ENCODE measurements at places on chromosomes 2 and 18.

GRCh38 chr2:190538201-190538600 is 3.7 kb upstream of the NEMP2 start:
- no peak for DNase-seq

GRCh38 chr2:74307720-74308119 is 35.5 kb downstream of the SLC4A5 start:
- DNase-seq: no peak

- no peak for DNase-seq
These were observed 20.1 kb downstream of the BCL2L11 start for GRCh38 chr2:111140815-111141214.

GRCh38 chr2:241895712-241896641 is 26.4 kb downstream of the RTP5 start:
- peak; percentile 43 for DNase-seq

DNA sequence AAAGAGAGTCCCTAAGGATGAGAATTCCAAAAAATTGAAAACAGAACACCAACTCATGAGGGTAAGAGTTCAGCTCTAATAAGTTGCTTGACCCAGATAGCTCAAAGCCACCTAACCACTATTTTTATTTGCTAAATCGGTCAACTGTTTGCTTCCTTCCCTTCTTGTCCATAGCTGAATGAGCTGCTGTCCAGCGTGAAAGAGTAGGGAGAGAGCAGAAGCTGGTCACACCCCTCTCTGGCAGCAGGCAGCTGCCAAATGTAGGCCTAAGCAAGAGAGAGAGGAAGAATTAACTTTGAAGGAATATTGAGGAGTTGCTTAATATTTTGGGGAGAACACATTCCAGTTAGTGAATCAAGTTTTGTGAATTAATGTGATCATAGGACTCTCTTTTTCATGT is 25.9 kb downstream of the AQP4 start:
- DNase-seq: no peak

DNA sequence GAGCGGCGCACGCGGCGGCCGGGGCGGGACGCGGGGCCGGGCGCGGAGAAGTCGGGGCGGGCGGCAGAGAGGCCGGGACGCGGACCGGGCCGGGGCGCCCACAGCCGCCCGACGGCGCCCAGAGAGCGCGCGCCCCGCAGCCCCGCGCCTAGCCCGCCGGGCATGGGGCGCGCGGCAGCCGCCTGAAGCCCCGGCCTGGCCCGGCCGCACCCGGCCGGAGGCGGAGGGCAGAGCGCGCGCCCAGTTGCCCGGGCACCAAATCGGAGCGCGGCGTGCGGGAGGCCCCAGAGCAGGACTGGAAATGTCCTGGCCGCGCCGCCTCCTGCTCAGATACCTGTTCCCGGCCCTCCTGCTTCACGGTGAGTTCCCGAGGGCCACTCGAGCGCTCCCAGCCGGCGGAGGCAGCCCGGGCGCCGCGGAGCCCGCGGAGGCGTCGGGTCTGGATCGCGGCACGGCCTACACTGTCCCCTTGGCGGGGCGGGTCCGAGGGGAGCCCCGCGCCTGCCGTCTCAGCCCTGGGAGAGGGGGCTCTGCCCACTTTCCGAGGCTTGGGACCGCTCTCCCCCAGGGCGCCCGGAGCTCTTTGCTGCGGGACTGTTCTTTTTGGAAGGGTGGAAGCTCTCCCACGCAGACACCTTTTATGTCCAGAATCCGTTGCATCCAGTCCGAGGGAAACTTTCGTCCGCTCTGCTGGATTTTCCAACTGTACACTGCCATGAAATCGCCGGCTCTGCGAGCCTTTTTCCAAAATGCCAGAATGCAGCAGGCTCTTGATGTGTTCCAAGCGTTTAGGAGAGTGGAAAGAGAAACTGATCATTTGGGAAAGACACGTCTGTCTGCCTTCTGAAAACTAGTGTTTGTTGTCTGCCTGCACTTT is 484 bp downstream of the APCDD1 start:
- no peak for DNase-seq

DNA sequence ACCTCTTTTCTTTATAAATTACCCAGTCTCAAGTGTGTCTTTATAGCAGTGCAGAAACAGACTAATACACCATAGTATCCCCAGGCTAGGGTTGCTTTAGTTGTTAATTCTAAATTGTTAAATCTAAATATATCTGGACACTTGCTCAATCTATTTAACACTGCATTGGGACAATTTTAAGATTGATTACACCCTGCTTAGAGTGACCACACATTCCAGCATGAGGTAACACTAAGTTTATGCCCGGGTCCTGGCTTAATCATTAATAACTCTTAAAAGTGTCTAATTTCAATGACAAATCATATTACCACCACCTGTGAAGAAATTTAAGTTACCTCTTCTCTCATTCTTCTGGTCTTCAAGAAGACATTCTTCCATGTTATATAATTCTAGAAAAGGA is 131.4 kb downstream of the ZNF385B start:
- DNase-seq: no peak

- no peak for DNase-seq
These were observed 37.0 kb upstream of the CLASP1 start for GRCh38 chr2:121686218-121686617.

DNA sequence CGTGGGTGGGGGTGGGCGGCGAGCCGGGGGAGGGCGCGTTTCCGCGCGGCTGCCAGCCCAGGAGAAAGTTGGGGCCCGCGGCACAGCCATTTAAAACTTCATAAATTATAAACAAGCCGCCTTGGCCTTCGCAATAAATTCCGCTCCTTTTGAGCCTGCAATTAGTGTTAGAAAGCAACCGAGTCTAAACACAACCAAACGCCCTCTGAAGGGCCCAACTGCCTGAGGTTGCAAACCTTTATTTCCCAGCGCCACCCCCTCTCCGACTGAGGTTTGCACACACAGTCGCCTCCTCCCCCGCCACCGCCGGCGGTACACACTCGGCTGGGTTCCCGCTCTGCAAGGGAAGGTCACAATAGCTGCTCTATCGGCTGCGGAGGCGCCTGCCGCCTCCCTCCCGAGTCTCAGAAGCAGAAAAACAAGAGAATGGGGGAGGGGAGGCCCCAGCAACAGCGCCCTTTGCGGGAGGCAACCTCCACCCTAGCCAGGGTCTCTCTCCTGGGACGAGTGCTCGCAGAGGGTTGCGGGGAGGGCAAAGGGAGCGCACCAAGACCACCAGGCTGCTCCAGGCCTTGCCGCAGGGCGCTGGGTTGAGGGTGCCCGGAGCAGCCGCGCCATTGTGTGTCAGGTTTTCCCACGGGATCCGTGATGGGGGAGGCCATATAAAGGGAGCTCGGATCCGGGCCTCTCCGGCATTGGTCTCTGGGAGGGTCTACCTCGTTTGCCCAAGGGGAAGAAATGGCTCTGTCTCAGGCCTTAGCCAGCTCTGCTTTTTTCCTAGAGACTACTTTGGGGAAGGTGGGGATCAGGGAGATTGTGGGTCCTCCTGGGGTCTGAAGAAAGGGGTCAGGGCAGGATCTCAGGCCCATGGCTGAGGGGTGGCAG is 13.4 kb upstream of the HOXD1 start:
- peak; percentile 67 for DNase-seq

- no peak for DNase-seq
These were observed 582.6 kb downstream of the CNTNAP5 start for GRCh38 chr2:124607679-124608078.

DNA sequence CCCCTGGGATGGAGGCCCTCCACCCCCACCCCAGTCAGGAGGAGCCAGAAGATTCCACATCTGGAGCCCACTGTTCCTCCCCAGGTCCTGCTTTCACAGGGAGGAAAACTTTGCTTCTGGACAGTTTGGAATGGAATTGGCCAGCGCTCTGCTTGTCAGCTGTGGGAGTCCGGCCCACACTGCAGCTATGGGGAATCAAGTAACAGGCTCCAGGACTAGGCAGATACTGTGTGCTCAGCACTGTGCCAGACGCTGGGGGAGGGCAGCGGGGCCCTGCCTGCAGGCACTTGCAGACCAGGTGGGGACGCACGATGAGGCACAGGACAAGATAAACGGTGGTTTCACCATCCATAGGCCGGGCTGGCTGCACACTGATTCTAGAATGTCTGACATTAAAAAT is 114.0 kb downstream of the STPG4 start:
- no peak for DNase-seq

- no peak for DNase-seq
These were observed 154.8 kb upstream of the FHL2 start for GRCh38 chr2:105553538-105554196.

DNA sequence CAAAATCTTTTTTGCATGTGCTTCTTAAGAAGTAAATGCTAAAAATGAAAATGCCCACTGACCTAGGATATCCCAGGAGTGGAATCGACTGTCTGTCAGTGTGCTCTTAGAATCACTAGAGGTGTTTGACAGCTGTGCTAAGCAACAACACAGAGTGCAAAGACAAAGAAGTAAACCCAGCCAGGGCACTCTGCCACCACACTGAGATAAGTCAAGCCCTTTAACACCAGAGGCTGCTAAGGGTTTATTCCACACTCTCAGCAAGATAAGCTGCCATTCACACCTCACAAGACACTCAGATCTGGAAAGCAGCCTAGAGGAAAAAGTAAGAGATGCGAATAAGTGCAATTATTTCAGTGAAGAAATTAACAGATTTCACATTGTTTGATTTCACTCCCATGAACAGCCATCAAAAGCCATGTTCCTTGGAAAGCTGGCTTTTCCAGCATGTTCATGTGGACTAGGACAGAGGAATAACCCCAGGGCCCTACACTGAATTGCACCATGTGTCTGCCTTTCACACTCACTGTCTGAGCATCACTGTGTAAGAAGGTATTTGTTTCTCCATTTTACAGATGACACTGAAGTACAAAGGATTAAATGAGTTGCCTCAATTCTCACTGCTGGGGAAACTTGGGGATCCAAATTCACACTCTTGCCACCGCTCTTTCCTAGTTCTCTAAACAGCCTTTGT is 6.0 kb upstream of the BMP10 start:
- no peak for DNase-seq

GRCh38 chr2:46674488-46674887 is 195.1 kb downstream of the TMEM247 start:
- DNase-seq: no peak

GRCh38 chr2:100819370-100820272 is at the start of gene NPAS2:
Gene NPAS2 (plus strand): TSS chr2:100820139. CDS start chr2:100904755, 84,616 bp downstream.
- no peak for DNase-seq

DNA sequence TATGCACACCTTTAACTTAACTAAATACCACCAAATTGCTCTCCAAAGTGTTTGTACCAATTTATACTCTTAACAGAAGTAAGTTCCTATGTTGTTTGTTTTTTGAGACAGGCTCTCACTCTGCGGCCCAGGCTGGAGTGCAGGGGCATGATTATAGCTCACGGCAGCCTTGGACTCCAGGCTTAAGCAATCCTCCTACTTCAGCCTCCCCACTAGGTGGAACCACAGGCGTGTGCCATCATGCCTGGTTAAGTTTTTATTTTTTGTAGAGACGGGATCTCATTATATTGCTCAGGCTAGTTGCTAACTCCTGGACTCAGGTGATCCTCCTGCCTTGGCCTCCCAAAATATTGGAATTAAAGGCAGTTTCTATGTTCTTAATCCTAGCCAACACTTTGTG is 13.1 kb upstream of the NAB1 start:
- no peak for DNase-seq

- DNase-seq: no peak
These were observed 182.4 kb downstream of the CELF4 start for GRCh38 chr18:37383036-37383785.

GRCh38 chr2:169955940-169956339 is 128.7 kb downstream of the UBR3 start:
- DNase-seq: no peak

- no peak for DNase-seq
These were observed 17.5 kb upstream of the ACVR1 start for GRCh38 chr2:157893611-157894010.

GRCh38 chr2:238422940-238423339 is 3.8 kb upstream of the ASB1 start:
- DNase-seq: no peak

DNA sequence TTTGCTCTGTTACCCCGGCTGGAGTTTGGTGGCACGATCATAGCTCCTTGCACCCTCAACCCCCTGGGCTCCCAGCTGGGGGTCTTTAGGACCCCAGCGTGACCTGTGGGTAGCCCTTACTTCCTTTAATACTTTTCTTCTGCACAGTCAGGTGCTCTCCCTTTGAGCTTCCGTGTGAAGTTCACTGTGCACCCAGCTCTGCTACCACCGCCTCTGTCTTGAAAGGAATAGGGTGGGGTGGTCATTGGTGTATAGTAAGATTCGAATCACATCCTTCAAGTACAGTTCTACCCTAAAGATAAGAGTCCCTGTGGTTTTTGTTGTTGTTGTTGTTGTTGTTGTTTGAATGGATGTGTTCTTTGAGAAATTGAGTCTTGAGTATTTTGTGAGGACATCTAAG is 267.4 kb downstream of the NEDD4L start:
- no peak for DNase-seq

- no peak for DNase-seq
These were observed 49.3 kb downstream of the ALPK2 start for GRCh38 chr18:58579561-58580047.

GRCh38 chr18:39190508-39190907 is 1624.9 kb upstream of the CELF4 start:
- no peak for DNase-seq

- no peak for DNase-seq
These were observed 279.0 kb upstream of the NRP2 start for GRCh38 chr2:205403244-205403825.

GRCh38 chr18:14941792-14942191 is 193.8 kb downstream of the ANKRD30B start:
- no peak for DNase-seq

GRCh38 chr2:142218471-142218870 is 87.7 kb upstream of the LRP1B start:
- no peak for DNase-seq

Data from DMS153 (cell line).